Breast epithelium (tissue), 4 donors: ENCODE measurements at places on chromosomes 1 and 21. TPM values are rescaled to one million over a fixed set of nuclear protein-coding genes. Genes with fewer than 3 reads are reported as not detected.

Gene RRP15
- 7.8 TPM for total RNA-seq

- DNase-seq, result no peak
Measured at GRCh38 chr1:36324353-36324703, 883 bp upstream of the EVA1B start.

DNA sequence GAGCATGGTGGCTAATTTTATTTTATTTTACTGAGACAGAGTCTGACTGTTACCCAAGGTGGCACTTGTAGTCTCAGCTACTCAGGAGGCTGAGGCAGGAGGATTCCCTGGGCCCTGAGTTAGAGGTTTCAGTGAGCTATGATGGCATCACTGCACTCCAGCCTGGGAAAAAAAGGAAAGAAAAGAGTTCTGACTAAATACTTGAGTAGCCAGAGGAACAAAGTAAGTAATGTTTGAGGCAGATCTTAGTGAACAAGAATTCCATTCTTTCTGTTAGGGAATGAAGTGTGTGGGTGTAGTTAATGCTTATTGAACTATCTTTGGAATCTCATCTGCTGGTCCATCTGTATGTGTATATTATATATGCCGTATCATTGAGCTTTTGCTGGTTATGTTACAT lies 13.1 kb upstream of the EVI5 start:
- DNase-seq, result no peak

Gene SERINC2
- total RNA-seq, result 10.4 TPM

- no peak for DNase-seq
Measured at GRCh38 chr1:202576816-202577215, 133.4 kb downstream of the SYT2 start.

GRCh38 chr1:222097588-222097987 lies 355.7 kb upstream of the DUSP10 start:
- DNase-seq, result no peak

GRCh38 chr1:34052565-34052964 lies 112.5 kb downstream of the CSMD2 start:
- no peak for DNase-seq

Gene LCE5A
- total RNA-seq, result not detected

Gene OR10Z1
- total RNA-seq, result not detected

GRCh38 chr1:232486454-232487207 lies 143.3 kb downstream of the SIPA1L2 start:
- DNase-seq, result no peak

GRCh38 chr1:115764541-115764940 lies 4.0 kb downstream of the CASQ2 start:
- DNase-seq, result no peak

- DNase-seq, result no peak
Measured at GRCh38 chr21:34156957-34157356, 83.6 kb downstream of the MRPS6 start.

DNA sequence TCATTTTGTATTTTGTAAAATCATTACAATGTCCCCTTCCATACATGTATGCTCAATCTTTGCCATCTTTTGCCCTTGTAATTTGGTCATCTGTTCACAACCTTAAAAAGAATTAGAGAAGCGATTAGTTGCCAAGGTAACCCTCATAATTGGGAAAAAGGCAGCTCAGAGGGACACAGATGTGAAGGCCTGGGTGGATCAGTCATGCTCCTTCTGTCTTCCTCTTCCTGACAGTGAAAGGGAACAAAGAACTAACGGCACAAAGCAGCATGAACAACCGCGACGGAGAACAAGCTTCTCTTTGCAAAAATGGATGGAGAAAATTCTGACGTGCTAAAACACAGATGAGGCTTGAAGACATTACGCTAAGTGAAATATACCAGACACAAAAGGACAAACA lies 78.7 kb upstream of the COG2 start:
- DNase-seq, result no peak

Gene EXTL2
- 15.4 TPM for total RNA-seq

Gene OR6P1
- total RNA-seq, result not detected

GRCh38 chr1:174657411-174657810 lies 209.6 kb downstream of the GPR52 start:
- no peak for DNase-seq
